T-helper 1 cell (primary cell): ENCODE measurements at places on chromosomes 11 and 22.

DNA sequence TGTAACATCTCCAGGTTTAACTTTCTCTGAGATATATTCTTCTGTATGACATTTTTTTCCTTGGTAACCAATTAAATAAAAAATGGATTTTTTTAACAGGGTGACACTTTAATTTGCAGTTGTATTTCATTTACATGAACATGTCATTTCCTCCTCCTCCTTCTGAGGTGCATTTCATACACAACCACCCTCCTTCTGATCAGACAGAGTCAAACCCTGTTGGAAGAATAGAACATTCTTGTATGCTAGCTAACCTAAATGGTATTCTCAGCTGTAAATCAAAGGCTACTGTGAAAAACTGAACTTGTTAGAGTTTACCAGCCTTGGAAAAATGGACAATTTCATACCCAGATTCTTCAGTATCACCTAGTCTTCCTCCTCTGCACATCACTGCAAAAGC lies 52.7 kb upstream of the CHRM4 start:
- no peak for DNase-seq

- DNase-seq: no peak
Measured at GRCh38 chr11:74403607-74404321, 5.5 kb upstream of the PGM2L1 start.

DNA sequence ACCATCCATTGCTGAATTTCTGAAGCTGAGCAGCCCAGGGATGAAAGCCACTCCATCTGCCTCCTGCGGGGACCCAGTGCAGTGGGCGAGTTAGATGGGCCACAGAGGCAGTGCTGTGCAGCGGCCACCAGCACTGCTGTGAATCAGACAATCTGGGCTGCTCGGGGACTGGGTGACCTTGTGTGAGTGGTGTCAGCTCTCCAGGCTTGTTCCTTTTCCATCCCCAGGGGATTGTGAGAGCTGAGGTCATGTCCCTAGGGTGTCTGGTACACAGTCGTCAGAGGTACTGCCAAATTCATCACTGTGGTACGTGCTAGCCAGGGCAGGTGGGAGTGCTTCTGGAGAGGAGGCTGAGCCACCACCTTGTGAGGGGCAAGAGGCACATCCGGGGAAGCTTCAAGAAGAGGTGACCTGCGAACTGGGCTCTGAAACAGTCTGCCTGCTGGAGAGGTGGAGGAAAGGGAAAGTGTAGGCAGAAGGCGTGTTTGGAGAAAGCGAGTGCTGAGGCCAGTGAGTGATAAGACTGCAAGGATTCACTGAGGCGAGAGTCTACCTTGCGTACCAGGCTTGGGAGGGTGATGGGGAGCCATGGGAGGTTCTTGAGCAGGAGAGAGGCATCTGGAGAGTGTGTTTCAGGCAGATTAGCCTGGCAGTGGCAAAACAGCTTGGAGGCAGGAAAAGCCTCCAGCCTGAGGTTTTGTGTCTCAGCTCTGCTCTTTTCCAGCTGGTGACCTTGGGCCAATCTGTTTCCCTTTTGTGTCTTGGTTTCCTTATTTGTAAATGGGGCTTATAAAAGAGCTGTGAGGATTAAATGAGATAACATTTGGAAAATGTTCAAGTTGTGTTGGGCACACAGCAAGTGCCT lies 22.7 kb downstream of the CACNA1I start:
- no peak for DNase-seq

- DNase-seq: no peak
Measured at GRCh38 chr22:23193196-23193827, 13.0 kb downstream of the BCR start.

DNA sequence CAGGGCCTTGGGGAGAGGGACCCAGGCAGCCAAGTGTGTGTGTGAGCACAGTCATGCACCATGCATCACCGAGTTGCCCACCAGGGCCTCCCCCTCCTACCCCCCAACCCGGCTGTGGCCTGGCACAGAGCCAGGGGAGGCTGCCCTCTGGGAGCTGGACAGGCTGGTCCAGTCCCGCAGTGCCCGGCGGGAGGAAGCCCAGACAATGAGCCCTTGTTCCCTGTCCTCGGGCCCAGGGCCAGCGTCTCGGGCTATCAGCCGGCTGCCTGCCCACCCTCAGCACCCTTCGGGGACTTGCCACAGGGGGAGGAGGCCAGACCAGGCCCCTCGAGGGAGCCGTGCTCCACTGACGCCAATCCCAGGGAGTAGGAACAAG lies 4.5 kb downstream of the LRRC75B start:
- no peak for DNase-seq

- DNase-seq: no peak
Measured at GRCh38 chr22:22246706-22247105, 2.1 kb downstream of the VPREB1 start.

- no peak for DNase-seq
Measured at GRCh38 chr11:11553573-11553972, 68.2 kb downstream of the GALNT18 start.

- no peak for DNase-seq
Measured at GRCh38 chr11:12198251-12199222, 88.1 kb downstream of the MICAL2 start.

DNA sequence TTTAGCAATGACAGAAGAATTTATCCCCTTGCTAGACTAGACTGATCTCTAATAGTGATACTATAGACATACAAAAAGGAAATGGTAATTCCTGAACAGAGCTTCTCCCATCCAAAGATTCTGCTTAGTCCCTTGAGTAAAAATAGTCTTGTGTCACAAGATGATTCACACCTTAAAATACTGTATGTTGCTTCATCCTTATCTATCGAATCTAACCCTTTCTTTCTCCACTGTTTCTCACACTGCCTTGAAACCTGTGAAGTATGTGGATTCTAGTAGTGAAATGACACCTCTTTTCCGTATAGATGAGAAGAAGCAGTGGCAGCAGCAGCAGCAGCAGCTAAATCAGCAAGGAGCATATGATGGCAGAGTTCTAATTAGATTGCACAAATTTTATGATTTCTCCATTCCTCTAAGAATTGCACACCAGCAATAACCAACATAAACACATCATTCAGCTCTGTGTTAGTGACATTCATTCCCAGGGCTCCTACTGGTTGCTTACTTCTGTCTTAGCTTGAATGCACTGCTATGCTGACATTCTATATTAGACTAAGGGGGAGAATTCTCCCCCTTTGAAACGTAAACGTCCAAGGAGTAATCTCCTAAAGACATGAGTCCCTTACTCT lies 14.6 kb downstream of the KCNA4 start:
- no peak for DNase-seq

DNA sequence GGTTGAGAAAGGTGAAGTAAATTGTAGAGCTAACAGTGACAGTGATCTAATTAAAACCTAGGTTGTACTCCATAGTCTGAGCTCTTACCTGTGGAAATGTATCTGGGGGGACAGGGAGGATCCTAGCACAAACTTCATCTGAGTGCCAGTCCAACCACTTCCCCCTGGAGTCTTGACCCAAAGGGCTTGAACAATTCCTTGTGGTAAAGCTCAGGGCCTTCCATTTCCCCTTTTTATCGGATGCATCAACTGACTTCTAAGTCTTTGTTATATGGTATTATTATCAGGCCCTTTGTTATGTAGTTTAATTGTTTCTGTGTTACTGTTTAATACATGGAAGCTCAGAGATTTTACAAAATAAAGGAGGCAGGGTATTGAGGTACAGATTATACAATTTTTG lies 140.2 kb upstream of the SESN3 start:
- no peak for DNase-seq

DNA sequence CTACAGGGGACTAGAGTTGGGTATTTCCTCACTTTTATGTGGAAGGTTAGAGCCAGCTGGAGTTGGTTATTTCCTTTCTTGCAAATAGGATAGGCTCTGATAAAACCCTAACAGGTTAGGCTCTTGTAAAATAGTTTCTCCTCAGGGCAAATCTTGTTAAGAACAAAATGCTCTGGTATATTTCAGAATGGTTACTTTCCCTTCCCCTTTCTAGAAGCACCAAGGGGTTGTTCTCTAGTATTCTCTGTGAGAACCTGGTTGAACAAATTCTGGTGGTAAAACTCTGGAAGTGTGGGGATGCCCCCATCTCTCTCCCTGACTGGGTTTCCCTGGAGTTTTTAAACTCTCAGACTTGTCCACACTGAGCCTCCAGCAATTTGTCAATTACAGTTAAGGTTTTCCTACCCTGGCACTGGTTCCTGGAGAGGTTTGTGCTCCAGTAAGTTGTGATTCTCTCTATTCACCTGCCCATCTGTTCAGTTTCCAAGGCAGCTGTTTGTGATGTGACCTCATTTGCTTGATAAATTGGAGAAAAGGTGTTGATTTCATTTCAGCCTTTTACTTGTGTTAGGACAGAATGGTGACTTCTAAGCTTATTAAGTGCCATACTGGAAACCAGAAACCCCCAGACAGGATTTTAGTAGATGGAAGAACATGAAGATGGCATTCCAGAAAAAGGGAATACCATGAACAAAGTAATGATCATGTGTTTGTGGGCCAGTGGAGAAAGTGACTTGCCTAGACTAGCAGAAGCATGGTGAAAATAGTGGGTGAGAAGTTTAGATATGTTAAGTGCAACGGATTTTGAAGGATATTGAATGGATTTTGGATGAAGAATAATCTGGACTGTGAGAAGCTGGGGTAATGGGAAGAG lies 64.6 kb downstream of the EXT2 start:
- no peak for DNase-seq

DNA sequence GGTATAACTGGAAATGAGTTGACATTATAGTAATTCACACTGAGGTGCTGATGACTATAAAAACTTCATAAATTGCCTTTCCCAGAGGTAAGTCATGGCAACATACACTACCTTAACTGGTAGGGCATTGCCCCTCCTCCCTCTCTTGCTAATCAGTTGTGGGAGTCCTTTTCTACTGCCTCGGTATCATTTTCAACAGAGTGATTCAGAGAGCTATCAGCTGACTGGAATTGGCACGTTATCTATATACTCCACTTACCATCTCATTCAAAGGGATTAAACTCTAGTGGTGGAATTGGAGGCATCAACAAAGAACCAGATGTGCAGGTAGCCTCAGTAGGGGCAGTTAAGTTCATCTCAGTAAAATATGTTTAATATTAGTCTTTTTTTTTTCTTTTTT lies 8.0 kb upstream of the NUP160 start:
- DNase-seq: no peak

DNA sequence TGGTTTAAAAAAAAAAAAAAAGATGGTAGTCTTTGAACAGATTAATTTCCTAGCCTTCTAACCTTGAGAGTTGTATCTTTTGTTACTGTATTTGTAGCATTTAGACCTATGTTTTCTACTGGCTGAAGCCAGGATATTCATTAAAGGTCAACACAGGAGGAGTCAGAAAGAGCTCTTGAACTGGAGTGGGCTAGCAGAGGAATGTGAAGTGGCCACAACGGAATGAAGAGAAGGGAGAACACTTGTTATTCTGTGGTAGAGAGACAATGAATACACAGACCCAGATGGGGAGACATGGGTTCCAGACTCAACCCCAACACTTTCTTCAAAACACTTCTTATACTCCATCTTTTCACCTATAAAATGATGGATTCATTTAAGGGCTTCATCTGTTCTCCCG lies 88.1 kb downstream of the RELT start:
- no peak for DNase-seq

GRCh38 chr11:119065369-119065768 lies 2.2 kb upstream of the VPS11 start:
- no peak for DNase-seq

DNA sequence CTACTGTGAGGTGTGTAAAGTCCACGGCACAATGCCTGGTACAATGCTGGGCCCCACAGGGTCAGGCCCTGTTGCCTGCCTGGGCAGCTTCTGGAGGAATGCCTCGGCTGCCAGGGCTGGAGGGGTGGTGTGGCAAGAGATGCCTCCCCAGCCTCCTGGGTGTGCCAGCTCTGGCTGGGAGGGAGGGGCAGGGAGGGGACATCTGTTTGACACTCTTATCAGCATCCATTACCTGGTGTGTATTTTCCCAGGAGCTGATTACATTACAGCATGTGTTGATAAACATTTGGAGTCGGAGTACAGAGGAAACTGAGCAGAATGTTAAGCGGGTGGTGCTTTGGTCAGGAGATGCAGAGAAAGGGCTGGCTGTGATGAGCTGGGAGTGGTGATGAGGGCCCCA lies 11.0 kb upstream of the NECTIN1 start:
- DNase-seq: no peak
